ENCODE measurements at places on chromosomes 12 and 14.

- DNase-seq = no peak
These were observed 105.5 kb upstream of the PRB2 start for GRCh38 chr12:11500861-11501230.

- DNase-seq = no peak
These were observed 929.8 kb downstream of the GALC start for GRCh38 chr14:87063181-87063580.

GRCh38 chr12:50182461-50182860 is 15.3 kb upstream of the CERS5 start:
- peak; percentile 25 for DNase-seq

GRCh38 chr12:123118497-123118896 is 32.4 kb downstream of the PITPNM2 start:
- DNase-seq = no peak

- no peak for DNase-seq
These were observed 13.5 kb downstream of the UBR7 start for GRCh38 chr14:93220509-93220908.

GRCh38 chr12:70659077-70659606 is 21.9 kb upstream of the PTPRB start:
- no peak for DNase-seq

GRCh38 chr12:132152411-132152821 is 8.2 kb downstream of the NOC4L start:
- DNase-seq = no peak

- DNase-seq = no peak
These were observed 1.4 kb downstream of the LRP10 start for GRCh38 chr14:22872833-22873520.

DNA sequence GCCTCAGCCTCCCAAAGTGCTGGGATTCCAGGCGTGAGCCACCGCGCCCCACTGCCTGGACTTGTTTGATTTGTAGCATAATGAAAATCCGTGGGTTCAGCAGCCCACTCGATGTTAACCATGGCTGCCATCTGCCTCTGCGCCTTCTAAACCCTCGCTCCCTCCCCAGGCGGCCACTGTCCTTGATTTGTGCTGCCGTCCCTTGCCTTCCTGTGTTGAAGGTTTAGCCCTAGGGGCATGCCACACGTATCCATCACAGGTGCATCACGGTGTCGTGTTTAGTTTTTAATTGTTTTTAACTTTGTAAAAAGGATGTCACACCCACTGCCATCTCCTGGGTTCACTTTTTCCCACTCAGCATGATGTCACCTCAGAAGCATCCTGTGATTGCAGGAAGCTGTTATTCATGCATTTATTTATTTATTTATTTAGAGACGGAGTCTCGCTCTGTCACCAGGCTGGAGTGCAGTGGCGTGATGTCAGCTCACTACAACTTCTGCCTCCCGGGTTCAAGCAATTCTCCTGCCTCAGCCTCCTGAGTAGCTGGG is 24.5 kb upstream of the ULK1 start:
- peak; percentile 30 for DNase-seq

- no peak for DNase-seq
These were observed 136.4 kb downstream of the PTPRR start for GRCh38 chr12:70784042-70784668.
